Stromal cell of bone marrow (primary cell): ENCODE measurements at places on chromosomes 11 and 22.

DNA sequence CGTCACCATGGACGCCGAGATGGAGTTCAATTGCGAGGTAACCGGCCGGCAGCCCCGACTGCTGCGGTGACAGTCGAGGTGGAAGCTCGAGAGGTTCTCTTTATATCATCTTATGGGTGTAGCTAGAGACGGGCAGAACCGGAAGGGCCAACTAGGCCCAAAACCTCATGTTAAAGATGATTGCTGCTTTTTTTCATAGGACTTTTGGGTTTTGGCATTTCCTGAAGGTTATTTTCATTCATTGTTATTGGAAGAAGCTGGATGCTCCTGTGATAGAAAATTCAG, 585 bp downstream of the NF2 start:
- DNase-seq, result no peak

DNA sequence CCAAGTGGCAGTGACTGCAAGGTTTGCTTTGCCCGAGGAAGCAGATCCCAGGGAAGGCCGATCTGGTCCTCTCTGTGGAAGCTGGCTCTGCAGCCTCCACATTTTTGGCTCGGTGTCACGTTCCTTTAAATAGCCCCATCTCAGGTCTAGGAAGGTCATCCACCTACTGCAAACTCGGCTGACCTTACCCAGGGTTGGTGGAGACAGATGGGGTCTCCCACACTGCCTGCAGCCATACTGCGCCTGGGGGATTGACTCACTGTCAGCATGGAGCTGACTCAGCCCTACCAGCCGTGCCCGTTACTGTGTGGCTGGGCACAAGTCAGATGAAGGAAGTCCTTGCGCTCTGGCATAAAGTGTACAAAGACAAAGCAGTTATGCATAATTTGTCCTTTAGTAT, 16.9 kb downstream of the CDPF1 start:
- DNase-seq, result peak; percentile 43

GRCh38 chr11:10667521-10667885, 26.1 kb downstream of the IRAG1 start:
- no peak for DNase-seq

GRCh38 chr22:17266251-17266971, 47.2 kb upstream of the ADA2 start:
- no peak for DNase-seq

DNA sequence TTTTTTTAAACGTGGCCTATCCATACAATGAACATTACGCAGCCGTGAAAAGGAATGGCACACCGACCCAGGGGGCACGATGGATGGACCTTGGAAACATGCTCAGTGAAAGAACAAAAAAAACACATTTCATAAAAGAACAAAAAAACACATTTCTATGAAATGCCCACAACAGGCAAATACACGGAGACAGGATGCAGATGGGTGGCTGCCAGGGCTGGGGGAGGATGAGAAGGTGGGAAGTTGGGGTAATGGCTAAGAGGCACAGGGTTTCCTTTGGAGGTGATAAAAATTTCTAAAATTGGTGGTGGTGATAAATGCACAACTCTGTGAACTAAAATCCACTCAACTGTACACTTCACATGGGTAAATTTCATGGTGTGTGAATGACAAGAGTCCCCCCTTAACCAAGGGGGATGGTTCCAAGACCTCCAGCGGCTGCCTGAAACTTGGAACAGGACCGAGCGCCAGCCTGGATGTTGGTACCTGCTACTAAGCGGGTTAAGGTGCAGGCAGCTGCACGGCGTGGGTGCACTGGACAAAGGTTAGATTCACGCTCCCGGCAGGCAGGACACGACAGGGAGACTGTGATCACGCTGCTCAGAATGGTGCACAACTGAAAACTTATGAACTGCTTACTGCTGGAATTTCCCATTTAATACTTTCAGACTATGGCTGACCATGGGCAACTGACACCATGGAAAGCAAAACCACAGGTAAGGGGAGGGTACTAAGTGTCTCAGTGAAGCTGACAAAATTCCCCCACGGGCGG, 16.5 kb downstream of the BRD1 start:
- DNase-seq, result no peak

GRCh38 chr22:50622723-50623327, 5.1 kb downstream of the ARSA start:
- no peak for DNase-seq

DNA sequence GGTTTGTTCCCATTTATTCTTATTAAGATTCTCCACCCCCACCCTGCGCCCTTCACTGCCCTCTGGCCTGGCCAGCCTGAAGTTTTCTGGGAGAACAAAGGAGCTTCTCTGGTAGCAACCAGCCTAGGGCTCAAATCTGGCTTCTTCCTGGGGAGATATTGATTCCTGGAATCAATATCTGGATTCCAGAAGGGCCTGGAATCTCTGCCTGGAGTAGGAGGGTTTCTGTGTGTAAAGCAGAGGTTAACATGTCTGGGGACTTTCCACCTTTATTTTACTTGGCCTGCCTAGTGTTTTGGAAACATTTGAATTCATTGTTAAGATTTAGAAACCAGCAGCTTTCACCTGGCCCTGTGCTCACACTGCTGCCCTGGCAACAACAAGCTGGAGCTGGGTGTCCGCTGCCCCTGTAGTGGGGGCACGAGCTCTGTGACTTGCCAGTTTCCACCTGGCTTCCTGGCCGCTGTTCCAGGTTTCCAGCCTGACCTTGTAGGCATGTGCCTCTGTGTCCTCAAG, 5.5 kb downstream of the C11orf91 start:
- DNase-seq, result no peak

- DNase-seq, result no peak
Observed at GRCh38 chr11:75925785-75926164, 110.8 kb downstream of the UVRAG start.

DNA sequence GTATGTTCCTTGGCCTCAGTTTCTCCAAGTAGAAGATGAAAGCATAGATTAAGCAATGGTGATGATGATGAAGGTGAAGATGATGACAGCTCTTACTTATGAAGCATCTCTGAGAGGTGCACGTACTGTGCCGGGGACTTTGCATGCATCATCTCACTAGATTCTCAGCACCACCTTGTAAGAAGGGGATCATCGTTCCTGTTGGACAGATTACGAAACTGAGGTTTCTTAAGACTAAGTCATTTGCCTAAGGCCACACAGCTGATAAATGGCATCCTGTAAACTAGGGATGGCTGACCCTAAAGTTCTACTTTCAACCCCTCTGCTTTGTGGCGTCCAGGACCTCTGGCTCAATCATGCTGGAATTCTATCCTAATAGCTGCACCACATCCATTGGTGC, 8.7 kb downstream of the MS4A15 start:
- no peak for DNase-seq

DNA sequence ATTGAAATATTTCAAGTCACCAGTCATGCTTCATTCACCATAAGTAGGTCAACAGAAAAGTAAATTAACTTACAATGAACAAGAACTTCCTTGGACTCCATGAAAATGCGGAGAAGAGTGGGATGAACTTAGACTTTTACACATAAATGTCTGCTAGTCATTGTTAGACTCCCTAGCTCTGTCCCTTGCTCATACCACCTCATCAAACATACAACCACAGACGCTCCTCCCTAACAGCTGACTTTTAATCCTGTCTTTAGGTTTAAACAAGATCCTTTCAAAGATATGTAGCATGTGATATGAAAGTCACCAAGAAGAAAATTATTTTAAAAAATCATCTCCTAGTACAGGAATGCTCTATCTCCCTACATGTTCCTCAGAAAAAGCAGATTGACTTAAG, 248.1 kb downstream of the DLG2 start:
- DNase-seq, result no peak

GRCh38 chr11:2445746-2446551, 1.1 kb downstream of the KCNQ1 start:
- DNase-seq, result no peak

DNA sequence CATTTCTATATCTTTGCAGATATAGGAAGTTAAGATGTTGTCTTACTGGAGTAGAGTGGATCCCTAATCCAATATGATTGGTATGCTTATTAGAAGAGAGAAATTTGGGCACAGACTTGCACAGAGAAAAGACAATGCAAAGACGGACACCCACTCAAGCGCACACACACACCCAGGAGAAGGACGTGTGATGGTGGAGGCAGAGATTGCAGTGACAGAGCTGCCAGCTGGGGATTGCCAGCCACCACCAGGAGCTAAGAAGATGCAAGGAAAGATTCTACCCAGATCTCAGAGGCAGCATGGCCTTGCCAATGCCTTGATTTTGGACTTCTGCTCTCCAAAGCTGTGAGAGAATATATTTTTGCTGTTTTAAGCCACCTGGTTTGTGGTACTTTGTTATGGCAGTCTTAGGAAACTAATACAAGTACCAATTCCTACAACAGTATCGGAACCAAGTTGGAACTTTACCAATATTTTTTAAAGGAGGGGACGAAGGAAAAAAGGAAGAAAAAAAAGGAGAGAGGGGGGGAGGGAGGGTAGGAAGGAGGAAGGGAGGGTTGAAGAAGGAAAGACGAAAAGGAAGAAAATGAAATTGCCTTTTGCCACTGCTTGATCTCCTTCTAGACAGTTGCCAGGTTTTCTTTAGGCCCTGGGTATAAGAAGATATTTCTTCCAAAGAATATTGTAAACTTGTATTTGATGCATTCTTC, 334.0 kb downstream of the BUD13 start:
- no peak for DNase-seq

DNA sequence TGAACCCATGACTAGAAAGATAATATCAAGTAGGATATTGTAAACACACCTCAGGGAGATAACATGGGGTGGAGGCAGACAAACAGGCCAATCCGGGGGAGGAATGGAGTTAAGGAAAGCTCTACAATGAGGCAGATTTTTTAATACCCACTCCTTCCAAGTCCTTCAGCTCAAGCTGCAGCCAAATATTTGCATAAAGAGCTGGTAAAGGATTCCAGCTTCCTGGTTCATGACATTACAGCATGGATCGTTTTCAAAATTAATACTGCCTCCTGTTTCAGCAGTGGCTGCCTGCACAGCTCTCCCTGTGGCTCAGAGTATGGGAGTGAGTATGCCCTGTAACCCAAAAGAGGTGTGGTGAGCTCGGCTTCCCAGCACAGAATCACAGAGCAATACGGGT, 5.1 kb downstream of the POU2AF3 start:
- peak; percentile 7 for DNase-seq

- DNase-seq, result no peak
Observed at GRCh38 chr11:28243061-28243460, 134.9 kb downstream of the METTL15 start.
